ENCODE measurements at places on chromosomes 6 and 20.

- DNase-seq: no peak
Observed at GRCh38 chr6:79657238-79657637, 26.1 kb downstream of the SH3BGRL2 start.

GRCh38 chr6:135231469-135231844 is 50.3 kb downstream of the MYB start:
- no peak for DNase-seq

DNA sequence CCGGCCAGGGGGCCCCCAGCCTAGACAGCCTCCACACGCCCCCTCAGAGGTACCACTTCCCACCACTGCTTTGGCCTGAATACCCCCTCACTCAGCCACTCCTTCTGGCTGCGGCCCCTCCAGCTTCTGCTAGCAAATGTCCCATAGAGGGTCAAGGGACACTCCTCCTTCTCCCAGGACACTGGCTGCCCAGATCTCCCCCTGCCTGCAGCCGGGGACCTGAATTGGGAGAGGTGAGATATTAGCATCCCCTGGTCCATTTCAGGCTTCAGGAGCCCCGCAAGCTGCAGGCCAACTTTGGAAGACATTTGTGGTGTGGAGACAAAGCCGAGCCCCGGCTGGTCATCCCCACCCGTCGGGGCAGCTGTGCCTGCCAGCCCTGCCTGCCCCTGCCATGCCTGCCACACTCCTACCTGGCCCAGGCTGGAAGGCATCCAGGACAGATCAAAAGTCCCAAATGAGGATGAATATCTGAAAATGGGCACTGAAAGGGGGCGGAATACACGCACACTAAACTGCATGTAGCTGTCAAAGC is 32.5 kb upstream of the FOXC1 start:
- DNase-seq: no peak

- DNase-seq: no peak
Observed at GRCh38 chr6:11536795-11537194, 754 bp upstream of the TMEM170B start.

- DNase-seq: no peak
Observed at GRCh38 chr6:29733057-29733456, 9.8 kb downstream of the HLA-F start.

DNA sequence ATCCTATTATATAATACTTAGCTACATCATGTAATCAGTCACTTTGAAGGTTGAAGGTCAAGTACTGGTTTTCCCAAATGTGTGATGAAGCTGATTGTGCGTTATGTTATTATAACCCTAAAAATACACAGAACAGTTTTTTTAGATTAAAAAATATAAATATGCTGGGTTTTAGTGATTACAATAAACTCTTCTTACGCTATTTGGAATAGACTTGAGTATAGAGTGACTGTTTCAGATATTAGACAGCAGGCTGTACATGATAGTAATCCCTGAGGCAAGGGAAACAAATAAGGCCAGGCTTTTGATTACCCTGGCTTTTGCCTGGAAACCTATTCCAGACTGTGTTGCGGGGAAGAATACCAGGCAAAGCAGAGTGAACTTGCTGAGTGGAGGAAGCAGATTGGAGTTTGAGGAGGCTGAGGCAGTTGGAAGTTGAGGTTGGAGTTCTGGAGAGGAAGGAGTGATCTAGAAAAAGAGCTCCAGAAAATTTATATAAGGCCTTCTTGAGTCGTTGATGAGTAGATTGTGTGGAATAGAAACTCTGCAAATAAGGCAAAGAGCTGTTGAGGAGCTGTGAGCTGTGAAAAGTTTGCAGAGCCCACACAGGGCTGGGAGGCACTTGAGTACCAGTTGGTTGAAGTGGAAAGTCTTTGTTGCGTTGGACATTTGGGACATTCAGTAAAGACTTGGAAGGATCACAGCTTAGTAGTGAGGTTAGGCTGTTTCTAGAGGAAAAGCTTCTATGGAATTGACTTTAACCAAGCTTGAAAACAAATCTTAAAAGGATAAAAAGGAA is 26.4 kb downstream of the MAP3K4 start:
- no peak for DNase-seq

- no peak for DNase-seq
Observed at GRCh38 chr20:23296841-23297701, 53.5 kb upstream of the NXT1 start.

DNA sequence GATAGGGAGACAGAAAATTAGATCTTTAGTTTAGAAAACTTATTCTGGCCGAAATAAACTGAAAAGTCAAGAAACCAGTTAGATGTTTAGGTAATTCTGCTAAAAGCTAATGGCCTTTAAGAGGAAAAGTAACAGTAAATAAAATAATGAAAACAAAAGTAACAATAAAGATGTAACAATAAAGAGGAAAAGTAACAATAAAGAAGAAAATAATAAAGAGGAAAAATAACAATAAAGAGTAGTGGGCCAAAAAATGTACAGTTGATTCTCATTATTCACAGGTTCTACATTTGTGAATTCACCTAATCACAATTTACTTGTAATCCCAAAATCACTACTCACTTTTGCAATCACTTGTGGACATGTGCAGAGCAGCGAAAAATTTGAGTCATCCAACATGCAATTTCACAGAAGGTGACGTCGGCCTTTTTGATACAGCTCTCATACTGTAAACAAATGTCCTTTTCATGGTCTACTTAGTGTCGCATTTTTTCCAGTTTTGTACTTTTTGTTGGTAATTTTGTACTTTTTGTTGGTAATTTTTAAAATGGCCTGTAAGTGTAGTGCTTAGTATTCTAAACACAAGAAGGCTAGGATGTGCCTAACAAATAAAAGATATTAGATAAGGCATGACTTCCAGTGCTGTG is 24.0 kb downstream of the HBS1L start:
- no peak for DNase-seq

GRCh38 chr6:14380086-14380820 is 262.7 kb downstream of the CD83 start:
- DNase-seq: no peak

DNA sequence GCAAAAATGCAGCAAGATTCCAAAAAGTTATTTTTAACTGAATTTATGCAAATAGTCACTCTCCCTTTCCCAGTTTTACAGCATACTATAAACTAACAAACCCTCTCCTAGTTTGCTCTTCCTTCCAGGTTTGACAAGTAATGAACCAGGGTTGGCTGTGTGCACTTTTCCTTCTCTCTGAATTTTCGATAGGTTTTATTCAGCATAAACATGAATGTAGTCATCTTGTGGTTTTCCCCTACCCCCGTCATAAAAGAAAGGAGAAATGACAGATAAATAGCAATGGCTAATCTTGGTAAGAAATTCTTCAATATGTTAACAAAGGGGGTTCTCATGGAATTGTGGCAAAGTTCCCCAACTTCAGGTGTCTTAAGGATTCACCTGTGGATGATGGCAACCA is 26.3 kb downstream of the PRDM1 start:
- no peak for DNase-seq

- no peak for DNase-seq
Observed at GRCh38 chr6:14149053-14149738, 31.6 kb downstream of the CD83 start.

GRCh38 chr20:41577129-41578009 is 40.8 kb downstream of the CHD6 start:
- DNase-seq: no peak

DNA sequence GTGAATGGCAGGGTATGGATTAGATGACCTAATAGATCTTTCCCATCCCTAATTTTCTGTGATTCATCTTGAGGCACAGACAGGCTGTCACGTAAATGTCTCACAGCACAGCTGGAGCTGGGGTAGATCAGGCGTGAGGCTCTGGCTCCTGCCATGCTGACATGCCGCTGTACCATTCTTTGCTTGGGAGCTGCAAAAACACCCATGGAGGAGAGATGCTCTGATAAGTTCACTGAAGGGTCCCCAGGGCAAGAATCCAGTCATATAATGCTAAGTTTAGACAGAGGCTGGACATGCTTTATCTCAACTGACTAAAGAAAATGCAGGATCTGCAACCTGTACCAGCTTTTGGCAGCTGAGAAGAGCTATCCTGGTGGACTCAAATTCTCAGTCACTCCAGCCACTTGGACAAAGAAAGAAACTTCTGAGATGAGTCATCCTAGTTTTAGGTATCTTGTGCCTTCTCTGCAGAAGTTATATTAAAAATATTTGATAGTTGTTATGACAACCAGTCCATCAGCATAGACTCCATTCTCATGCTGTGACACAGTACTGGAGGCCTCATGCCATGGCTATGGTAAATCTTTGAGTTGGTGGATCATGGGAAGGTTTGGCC is 185.1 kb upstream of the RAB32 start:
- DNase-seq: no peak

DNA sequence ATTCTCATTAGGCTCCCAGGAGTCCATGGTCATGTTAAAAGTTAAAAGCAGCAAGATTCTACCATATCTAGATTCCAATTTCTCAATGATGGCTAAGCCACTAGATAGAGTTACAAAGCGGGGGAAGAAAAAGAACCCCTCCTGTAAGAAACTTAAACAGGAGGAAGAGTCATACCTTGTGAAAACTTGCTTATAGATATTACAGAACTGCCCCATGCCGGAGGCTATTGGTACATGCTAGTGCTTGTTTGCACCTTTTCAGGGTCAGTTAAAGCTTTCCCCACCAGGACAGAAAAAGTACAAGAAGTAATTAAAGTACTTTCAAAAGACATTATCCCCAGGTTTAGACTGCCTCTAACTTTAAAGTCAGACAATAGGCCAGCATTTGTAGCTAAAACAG is 15.5 kb upstream of the GSTA3 start:
- DNase-seq: no peak

- DNase-seq: no peak
Observed at GRCh38 chr6:139330826-139331500, 39.2 kb upstream of the TXLNB start.

DNA sequence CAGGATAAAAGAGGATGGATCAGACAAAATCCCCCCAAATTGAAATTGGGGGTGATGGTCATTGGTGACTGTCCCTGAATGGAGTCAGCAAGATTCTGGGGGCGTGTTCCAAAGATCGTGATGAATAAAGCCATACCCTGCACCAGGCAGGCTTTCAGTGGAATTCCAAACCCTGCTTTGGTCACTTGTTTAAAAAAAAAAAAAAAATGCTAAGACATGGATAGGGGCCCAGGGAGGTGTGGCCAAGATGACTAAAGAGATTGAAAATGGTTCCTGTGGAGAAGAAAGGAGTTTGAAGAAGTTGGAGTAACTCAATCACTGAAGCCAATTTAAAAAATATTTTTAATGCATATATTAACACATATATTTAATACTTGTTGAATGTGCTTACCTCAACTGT is 161.4 kb upstream of the KCNG1 start:
- DNase-seq: no peak

DNA sequence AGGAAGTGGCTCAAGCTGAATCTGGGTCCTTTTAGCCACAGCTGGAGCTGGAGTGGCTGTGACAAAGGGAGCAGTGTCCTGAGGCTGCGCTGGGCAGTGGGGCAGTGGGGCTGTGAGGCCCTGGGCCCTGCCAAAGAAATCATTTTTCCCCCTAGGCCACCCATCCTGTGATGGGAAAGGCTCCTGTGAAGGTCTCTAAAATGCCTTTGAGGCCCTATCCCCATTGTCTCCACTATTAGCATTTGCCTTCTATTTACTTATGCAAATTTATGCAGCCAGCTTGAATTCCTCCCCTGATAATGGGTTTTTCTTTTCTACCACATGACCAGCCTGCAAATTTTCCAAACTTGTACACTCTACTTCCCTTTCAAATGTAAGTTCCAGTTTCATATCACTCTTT is 539.2 kb downstream of the MEI4 start:
- no peak for DNase-seq

DNA sequence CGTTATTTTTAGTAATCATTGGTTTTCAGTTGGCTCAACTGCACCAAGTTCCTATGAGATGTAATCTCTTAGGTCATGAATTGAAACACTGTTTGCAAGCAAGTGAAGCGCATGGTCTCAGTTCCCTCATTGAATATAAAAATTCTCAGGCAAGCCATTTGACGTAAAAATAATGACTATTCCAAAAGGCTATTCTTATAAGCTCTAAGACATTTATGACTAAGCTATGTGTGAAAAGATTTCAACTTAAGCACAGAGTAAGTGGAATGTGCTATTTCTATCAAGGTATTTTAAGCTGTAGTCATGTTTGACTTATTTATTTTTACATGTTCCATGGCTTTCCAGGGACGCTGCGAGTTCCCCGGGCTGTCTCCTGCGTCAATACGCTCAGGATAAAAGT is 248.5 kb downstream of the THBS2 start:
- no peak for DNase-seq

GRCh38 chr6:48476257-48476656 is 365.3 kb upstream of the PTCHD4 start:
- no peak for DNase-seq

DNA sequence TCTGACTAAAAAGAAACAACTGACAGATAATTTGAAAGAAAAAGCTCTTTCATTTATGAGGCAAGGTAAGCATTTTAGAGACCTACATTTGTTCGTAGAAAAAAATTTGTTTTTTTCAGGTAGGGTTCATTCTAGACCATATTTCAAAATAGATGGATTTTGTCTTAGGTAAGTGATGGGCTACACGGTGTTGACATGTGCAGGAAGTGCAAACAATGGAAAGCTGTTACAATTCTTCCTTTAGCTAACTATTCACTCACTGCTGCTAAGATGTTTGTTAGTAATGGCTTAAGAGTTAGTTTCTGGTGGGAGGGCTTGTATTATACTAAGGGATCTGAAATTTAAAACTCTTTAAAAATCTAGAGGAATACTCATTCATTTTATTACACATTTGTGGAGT is 96.7 kb downstream of the CD109 start:
- no peak for DNase-seq

DNA sequence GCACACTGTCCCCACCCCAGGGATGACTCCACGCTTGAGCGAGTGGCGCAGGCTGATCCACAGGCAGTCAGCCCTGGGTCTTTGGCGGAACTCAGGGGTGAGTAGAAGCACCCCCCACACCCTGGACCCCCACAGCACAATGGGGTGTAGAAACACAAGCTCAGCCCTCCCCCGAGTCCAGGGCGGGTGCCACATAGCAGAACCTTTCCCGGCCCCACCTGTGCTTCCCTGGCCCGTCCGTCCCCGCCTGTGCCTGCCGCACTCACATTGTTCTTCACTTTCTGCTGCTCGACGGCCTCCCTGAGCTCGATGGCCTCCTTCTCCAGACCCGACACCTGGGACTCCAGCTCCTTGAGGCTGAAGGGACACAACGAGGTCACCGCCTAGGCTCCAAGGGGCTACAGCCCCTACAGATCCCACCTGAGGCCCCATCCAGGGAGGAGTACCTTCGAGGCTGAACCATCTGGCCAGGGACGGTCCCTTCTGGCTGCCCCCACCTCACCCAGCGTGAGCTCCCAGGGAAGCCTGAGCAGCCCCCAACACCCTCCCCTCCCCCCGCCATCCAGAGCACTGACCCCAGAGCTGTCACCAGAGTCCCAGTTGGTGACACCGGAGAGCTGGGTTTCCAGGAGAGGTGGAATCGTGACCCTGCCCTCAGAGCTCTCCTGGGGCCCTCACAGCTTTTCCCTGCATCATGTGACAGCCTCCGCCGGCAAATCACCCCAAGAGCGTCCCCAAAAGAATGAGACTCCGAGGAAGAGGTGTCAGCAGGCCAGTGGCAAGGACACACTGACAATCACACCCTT is 55.6 kb downstream of the DSTN start:
- no peak for DNase-seq

DNA sequence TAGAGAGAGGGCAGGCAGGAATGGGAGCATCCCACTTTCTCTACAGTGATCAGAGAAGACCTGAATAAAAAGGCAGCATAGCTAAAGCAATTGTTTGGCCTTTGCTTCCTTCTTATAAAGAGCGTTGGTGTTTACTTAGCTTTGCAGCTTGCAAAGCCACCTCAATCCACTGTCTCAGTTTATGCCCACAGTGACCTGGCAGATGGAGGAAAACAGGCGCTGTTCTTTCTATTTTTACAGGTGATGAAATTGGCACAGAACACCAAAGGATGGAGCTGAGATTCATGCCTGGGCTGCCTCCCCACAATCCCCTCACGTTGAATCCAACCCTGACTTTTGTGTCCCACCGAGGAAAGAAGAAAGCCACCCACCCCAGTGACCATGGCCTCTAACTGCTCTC is 130.5 kb downstream of the TTLL2 start:
- DNase-seq: no peak
